ENCODE measurements at places on chromosomes 4 and X.

DNA sequence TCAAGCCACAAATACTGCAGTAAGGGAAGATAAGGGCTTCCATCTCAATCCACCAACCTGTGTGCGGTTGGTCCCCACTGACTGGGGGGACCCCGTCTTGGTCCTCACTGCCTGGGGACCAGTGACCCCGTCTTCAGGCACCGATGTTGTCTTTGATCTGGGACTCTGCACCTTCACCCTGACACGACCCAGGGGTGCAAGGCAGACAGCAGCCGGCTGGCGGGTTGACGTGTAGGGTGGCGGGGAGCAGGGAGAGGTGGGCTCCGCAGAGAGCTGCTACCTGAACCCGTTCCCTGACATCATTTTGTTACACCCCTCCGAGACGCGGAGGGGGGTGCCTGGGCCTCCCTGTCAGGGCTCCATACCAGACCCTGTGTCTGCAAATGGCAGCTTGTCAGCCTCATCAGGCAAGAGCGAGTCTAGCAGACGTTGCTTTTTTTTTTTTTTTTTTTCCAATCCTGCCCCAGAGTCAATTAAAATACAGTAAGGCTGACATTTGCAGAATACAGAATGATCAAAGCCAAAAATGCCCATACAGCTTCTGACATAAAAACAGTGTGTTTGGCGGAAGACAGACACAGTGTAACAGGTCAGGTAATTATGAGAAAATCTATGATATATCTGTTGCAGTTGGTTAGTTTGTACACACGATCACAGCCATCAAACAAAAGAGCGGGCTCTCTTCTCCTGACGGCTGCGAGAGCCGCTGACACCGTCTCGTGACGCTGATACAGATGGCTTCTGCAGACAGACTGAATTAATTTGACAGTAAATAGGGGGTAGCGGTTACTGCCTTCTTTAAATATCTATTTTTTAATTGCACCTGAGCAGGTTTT is 118.6 kb downstream of the CRLF2 start:
- DNase-seq: no peak

GRCh38 chr4:31647786-31648185 is 927.6 kb downstream of the PCDH7 start:
- DNase-seq: no peak

DNA sequence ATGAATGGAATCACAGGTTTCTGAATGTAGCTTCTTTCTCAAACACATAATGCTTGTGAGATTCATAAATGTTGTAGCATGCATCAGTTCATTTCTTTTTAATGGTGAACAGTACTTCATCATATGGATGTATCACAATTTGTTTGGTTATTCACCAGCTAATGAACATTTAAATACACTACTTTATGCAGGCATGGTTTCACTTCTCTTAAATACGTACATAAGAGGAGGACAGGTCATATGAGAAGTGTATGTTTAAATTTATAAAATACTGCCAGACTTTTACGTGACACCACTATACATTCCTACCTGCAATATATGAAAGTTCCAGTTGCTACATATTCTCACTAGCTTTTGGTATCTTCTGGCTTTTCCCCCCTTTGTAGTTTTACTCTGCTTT is 65.4 kb downstream of the ANKRD17 start:
- no peak for DNase-seq

DNA sequence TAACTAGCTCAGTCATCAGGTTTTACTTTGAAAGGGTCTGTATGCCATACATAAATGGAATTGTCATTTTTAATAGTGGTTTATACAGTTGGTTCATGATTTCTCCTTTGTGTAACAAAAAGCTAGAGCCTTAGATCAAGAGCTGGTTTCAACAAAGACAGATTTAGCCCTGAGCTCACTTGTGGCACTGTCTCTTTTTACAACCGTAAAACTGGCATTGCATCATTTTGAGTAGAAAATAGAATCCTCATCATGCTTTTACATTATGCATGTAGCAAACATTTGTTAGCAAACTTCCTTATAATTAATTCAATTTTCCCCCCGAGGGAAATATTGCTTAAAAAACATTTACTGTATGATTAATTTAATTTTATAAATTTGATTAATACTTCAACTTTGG is 1871.5 kb downstream of the ARAP2 start:
- DNase-seq: no peak

DNA sequence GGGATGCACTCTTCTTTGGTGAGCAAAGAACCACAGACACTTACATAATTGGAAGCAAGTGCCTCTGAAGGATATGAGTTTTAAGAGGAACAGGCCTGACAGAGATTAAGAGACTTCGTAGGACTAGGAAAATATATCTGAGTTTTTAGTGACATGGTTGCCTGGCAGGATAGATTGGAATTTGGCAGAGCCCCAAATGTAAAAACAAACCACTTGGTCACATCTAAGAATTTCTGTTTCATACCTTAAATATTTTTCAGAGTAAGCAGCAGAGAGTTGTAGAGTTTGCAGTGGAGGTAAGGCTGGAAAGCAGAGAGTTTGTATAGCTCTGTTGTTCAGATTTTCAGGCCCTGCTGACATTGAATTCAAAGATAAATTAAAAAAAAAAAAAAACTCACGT is 150.1 kb upstream of the MAGEB2 start:
- peak; percentile 74 for DNase-seq

DNA sequence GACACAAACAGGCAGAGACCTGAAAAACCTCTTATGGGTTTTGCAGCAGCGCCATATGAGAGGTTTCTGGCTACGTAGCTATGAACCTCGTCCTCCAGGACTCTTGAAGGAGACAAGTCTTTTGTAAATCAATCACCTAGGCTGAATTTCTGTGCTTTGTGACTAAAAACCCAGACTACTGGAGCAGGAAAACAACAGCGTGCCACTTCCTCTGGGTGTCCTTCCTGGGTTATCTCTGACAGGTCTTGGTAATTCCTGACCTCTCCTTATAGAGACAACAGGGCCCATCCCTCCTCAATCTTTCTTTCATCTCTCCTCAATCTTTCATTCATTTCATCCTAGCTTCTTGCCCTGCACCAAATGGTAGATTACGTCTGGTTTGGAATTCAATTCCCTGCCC is 5.7 kb downstream of the S100P start:
- no peak for DNase-seq

DNA sequence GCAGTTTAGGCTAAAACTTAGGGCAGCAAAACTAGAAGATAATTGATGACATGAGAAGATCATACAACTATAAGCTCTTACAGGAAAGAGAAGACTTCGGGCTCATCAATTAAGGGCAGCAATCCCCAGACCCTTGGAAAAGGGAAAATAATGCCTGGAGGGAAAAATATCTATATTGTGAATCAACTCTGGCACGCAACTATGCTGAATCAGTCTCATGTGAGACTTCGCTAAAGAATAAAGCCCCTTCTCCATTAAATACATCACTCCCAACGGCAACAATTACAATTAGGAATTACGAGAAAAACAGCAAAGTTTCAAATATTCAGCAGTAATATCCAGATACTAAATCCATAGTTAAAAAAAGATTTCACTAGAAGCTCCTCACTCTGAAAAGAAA is 2016.8 kb upstream of the IGFBP7 start:
- no peak for DNase-seq

DNA sequence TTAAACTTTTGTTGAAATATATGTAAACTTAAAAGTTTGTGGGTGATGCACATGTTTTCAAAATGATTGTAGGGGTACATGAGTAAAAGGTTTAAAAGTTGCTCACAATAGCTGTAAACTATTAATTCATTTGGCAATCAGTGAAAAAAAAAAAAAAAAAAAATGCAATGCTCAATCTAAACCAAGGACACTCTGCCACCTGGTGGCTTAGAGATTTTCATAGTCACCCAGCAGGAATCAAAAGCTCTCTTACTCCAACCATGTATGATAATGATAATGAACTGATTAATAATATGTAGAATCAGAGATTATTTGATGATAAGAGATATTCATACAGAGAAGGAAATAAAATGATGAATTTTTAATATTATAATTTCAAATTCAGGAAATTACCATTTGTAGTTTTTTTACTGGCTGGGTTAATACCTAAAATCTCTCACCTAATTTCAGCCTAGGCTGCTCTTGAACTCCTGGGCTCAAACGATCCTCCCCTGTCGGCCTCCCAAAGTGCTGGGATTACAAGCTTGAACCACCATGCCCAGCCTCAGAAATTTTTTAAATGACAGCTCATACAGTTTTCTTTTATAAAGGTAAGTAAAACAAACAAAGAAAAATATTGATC is 46.9 kb upstream of the SLC25A4 start:
- peak; percentile 44 for DNase-seq

DNA sequence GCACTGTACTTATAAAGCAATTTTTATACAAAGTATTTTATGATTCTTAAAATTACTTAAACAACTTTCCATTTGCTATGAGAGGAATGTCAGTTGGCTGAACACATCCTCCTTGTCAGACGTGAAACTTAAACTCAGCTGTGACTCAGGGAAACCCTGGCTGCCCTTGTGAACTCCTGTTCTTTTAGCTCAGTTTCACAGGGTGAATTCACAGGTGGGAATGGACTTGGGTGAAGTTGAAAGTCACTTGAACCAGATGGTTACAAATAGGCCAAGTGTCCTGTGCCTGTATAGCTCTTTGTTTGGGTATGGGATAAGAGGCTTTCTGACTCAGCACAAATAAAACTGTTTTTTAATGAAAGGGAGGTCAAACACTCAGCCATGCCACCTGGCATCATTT is 67.4 kb upstream of the FAM47B start:
- DNase-seq: peak; percentile 75

DNA sequence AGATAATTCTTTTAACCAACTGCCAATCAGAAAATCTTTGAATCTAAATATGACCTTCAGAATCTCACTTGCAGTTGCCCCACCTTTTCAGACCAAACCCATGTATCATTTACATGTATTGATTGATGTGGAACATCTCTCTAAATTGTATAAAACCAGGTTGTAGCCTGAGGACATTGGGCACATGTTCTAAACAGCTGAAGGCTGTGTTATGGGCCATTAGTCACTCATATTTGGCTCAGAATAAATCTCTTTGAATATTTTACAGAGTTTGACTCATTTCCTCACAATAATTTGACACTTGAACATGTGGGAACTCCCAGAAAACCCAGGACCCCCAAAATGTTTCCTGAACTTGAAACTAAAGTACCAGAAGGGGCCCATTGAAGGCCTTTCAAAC is 58.7 kb downstream of the UGT2B10 start:
- DNase-seq: no peak

GRCh38 chr4:54230484-54231418 is 1.7 kb downstream of the PDGFRA start:
- DNase-seq: peak; percentile 59

DNA sequence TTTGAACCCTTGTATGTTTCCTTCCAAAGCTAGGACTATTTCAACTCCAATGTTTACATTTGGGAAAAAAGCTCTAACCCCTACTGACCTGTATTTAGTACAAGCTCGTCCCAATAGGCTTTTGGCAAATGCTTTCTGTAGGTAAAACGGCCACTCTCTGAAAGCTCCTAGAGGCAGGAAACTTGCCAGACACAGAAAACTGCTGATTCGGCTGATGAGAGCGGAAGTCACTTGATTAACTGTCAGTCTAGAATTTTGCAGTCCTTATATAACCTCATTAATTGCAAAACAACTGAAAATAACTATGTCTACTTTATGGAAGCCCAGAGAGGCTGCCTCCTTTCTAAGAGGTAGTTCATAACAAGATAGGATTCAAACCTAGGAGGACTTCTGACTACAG is 108.1 kb downstream of the TSPAN7 start:
- DNase-seq: no peak

GRCh38 chr4:141684785-141685184 is 48.4 kb downstream of the IL15 start:
- peak; percentile 19 for DNase-seq

GRCh38 chr4:101101072-101101471 is 246.3 kb downstream of the PPP3CA start:
- no peak for DNase-seq

GRCh38 chr4:88002786-88003185 is 4.6 kb upstream of the PKD2 start:
- DNase-seq: peak; percentile 80

GRCh38 chr4:35938936-35939335 is 305.4 kb downstream of the ARAP2 start:
- no peak for DNase-seq

- DNase-seq: no peak
Measured at GRCh38 chrX:2137882-2138281, 362.9 kb downstream of the DHRSX start.

DNA sequence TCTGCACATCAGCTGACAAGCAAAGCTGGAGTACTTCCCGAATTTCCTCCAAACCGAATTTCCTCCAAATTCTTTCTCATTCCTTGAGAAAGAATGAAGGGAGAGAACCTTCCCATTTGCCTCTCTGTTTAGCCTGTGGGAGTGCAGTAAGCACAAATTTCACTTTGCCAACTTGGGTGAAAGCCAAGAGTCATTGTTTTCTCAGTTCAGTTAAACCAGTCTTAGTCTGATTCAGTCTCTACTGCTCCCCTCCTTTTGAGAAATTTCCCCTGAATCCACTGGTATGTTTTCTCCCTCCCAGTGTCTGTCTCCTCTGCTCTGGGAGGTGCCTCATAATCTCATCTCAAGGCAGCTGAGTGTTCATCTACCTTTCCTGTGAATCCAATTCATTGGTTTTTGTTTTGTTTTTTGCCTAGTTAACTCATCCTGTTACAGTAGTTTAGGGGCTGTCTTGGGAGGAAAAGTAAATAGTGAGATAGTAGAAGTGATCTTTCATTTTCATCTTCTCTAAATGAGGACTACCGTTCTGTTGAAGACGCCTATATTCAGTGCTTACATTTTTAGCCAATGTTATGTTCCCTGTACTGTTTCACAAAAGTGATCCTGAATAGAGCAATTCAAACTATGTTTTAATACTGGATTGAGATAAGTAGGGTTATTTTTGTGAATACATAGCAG is 49.0 kb downstream of the SYTL5 start:
- DNase-seq: peak; percentile 36

DNA sequence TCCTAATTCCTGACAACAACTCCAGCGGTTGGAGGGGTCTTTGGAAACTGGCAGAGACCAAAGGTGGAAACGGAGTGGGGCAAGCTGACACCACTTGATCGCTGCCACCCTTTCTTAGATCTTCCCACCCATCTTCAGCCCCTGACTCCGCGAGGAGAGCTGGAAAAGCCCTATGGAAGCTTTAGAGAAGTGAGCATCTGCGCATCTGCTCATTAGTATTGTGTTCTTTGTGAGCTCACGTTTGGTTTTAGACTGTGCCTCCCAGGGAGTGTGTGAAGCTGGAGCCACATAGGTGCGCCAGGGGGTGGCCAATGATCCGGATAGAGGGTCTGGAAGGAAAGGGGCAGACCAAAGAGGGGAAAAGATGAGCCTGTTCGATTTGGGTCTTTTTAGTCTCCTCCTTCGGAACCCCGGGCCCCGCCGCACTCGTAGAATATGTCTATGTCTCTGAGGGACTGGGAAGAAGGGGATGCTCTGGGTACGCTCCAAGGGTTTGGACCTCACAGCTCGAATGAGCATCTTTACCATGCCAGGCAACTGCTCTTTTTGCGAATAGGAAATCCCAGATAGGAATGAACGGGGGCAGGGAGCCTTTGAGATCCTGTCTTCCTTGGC is 578 bp upstream of the DKK2 start:
- DNase-seq: no peak

GRCh38 chrX:48945517-48946348 is 11.7 kb downstream of the OTUD5 start:
- peak; percentile 54 for DNase-seq

Data from EH (cell line).